ENCODE measurements at places on chromosomes 2 and 18.

DNA sequence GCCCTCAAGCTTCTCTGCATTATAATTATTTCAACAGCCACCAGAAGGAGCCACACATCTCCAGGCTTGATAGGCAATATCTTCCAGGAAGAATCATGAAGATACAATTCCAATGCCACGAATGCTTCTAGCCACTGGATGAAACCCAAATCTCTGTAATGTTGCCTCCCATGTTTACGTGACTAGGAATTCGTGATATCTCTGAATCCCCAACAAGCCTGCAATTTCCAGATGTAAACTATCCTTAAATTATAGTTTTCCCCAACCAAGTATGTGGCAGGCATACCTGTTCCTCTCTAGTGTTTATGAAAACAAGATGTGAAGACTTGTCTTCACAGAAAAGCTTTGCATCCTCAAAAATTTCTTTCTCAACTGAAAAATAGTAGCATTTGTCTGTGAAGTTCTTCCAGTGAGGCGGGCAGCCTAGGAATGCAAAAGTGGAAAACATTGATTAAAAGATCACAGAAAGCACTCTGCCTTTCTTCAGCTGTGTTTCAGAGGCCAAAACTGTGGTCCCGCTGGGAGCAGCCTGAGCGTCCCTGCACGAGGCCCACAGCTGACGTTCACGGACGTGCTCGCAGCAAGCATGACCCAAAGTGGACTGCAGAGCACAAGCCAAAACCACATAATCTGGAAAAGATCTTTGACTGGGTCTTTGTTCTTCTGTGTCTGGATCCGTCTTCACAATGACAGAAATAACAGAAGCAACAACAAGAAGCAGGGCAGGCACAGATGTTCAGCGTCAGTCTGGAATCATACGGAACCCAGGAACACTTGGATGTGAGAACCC lies 65.1 kb upstream of the THOC1 start:
- no peak for DNase-seq
- H3K27ac ChIP-seq, result peak overlapping the region; percentile 30
- H3K36me3 ChIP-seq, result peaks cover 14% of the 10 kb centered on the region
- peaks cover 5% of the 10 kb centered on the region for H3K4me1 ChIP-seq
- no peak overlapping the region for H3K4me3 ChIP-seq
- H3K27me3 ChIP-seq, result no peaks in the 10 kb centered on the region

DNA sequence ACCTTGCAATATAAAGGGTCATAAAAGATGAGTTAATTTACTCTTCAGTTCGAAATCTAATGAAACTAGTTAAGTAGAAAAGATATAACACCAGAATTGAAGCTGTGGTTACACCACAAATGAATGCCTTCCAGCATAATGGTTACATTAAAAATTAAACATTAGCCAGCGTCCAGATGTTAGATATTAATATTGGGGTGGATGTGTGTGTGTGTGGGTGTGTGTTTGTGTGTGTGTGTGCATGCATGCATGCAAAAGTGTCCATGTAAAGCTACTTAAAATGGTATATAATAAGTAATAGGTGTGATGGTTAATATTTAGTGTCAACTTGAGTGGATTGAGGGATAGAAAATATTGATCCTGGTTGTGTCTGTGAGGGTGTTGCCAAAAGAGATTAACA lies 170.4 kb upstream of the FN1 start:
- H3K4me3 ChIP-seq, result no peak overlapping the region
- H3K27ac ChIP-seq, result no peak overlapping the region
- no peaks in the 10 kb centered on the region for H3K36me3 ChIP-seq
- H3K27me3 ChIP-seq, result no peaks in the 10 kb centered on the region
- H3K4me1 ChIP-seq, result peaks cover 15% of the 10 kb centered on the region

DNA sequence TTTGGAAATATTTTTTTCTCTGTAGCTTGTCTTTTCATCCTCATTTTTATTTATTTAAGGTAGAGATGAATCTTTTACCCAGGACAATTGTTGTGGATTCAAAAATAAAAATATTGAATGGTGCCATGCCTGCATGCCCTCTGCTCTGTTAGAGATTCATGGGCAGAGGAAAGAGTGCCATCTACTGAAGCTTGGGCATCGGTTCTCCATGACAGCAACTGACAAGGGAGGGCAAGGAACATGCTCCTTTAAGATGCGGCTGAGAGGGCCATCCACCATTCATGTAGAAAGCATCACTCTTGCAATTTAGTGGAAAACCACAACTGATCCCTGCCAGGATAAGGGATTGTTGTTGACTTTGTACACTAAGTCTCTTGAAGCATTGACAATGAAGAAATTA lies 79.9 kb downstream of the PARD3B start:
- no peaks in the 10 kb centered on the region for H3K4me1 ChIP-seq
- peaks cover 5% of the 10 kb centered on the region for H3K36me3 ChIP-seq
- H3K4me3 ChIP-seq, result no peak overlapping the region
- no peak for DNase-seq

DNA sequence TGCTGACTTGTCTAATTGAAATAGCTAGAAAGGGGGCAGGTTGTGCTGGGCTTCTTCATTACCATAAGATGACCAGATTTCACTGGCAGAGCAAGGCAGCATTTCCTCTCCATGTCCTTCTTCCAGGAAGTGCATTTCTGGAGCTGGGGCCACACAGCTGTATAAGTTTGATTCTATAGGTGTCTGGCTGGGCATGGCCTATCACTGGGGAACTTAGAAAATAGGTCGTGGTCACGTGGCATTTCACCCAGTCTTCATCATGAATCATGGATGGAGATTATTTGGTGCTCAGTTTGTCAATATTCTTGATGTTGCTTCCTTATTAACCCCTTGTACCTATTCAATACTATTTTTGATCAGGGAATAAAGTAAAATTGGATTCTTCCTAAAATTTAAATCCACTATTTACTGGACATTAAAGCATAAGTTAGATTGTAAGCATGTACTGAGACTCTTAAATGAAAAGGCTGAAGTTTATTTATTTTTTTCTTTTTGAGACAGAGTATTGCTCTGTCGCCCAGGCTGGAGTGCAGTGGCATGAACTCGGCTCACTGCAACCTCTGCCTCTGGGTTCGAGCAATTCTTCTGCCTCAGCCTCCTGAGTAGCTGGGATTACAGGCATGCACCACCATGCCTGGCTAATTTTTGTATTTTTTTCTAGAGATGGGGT lies 49.5 kb upstream of the TMEM87B start:
- H3K4me3 ChIP-seq, result no peak overlapping the region
- no peak for DNase-seq

DNA sequence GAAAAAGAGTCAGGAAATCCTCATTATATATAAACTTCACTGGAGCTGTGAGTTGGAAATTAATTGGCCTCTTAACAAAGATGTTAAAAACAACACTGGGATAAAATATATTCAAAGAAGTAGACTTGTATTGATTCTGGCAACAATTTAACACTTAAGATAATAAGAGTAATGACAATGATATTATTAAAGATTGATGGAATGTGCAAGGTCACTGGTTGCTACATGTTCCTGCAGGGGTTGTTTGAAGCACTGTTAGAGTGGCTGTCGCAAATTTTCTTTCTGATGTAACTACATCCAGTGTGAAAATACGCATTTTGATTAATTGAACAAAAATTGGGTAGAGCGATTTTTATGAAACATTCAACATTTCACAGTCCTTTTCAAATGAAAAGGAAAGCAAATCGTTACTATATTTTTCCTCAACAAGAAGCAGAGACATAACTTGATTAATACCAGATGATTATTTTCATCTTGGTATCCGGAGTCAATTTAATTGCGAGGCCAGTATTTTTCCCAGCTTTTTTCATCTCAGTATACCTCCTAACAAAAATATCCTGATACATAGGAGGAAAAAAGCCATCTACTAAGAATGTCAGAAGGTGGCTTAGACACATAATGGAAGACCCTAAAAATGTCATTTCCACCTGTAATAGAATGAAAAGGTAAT lies 6.1 kb downstream of the PTGR3 start:
- DNase-seq, result no peak
- peaks cover 40% of the 10 kb centered on the region for H3K27me3 ChIP-seq
- H3K4me1 ChIP-seq, result peaks cover 74% of the 10 kb centered on the region
- peaks cover 44% of the 10 kb centered on the region for H3K36me3 ChIP-seq
- peak overlapping the region; percentile 88 for H3K4me3 ChIP-seq
- H3K27ac ChIP-seq, result peak overlapping the region; percentile 46

- DNase-seq, result no peak
- no peak overlapping the region for H3K4me3 ChIP-seq
- H3K27me3 ChIP-seq, result no peaks in the 10 kb centered on the region
- H3K36me3 ChIP-seq, result no peaks in the 10 kb centered on the region
These were observed 263.2 kb downstream of the TGIF1 start for GRCh38 chr18:3713166-3713565.

DNA sequence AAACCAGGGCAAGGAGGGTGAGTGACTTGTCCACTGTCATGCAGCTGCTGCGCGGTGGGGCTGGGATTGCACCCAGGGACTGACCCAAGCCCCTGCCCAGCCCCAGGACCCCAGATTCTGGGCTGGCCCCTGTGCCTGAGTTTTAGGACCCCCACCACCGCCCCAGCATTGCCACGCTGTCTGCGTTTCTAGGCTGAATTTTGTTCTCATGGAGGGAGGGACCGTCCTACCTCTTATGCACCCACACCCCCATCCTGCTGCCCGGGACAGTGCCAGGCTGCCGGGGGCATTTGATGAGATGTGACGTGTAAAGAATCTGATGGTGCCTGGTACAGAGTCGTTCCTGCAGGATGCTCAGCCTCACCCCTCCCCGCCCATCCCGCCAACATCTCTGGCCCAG lies 111.0 kb upstream of the ODC1 start:
- no peaks in the 10 kb centered on the region for H3K27me3 ChIP-seq
- peaks cover 7% of the 10 kb centered on the region for H3K4me1 ChIP-seq
- peaks cover 9% of the 10 kb centered on the region for H3K36me3 ChIP-seq
- H3K4me3 ChIP-seq, result no peak overlapping the region

DNA sequence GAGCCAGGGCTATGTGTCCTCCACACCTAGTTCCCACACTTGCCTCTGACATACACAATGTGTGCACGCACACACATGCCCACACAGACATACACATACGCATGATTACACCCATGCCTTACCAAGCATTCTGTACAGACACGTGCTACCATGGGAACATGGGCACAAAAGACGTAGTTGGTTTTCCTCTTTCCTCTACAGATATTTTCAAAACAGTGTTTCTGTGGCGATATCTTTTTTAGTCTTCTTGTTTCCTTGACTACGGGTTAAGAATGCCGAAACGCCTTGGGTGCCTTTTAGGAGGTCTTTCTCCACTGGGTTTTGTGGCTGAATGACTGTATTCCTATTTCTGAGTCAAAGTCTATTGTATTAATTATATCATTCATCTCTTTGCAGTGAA lies 75.5 kb upstream of the SPTBN1 start:
- H3K4me3 ChIP-seq, result peak overlapping the region; percentile 42
- no peaks in the 10 kb centered on the region for H3K27me3 ChIP-seq
- DNase-seq, result no peak
- peaks cover 22% of the 10 kb centered on the region for H3K4me1 ChIP-seq
- no peaks in the 10 kb centered on the region for H3K36me3 ChIP-seq
- no peak overlapping the region for H3K27ac ChIP-seq

DNA sequence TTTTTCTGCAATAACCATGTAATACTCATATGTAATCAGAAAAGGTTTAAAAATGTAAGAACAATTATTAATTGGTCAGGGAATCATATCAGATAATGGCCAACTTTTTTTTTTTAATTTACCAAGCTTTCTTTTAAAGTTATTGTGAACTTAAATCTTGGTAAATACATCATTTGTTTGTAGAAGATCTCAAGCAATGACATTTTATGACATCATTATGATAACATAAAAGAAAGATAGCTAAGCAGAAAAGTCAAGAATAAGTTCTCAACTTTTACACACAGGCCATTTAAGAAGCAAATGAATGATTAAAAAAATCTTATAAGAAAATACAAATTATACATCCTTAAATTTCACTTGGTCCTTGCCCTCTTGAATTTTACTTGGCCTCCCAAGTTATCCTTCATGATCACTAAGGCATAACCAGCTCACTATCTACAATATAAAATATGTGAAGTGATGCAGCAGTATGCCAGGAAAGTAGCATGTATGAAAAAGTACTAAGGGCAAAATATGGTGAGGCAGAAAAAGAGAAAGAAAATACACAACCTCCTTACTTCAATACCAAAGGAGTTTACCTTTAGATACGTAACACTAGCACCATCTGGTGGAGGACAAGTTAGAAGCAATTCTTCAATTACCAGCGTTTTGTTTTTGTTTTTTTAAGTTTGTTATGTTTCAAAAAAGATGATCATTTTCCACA lies 116.6 kb downstream of the SRBD1 start:
- H3K36me3 ChIP-seq, result no peaks in the 10 kb centered on the region
- no peak for DNase-seq
- no peaks in the 10 kb centered on the region for H3K27me3 ChIP-seq
- no peak overlapping the region for H3K4me3 ChIP-seq
- H3K4me1 ChIP-seq, result peaks cover 6% of the 10 kb centered on the region

GRCh38 chr18:40874233-40874632 lies 1080.8 kb upstream of the PIK3C3 start:
- no peak overlapping the region for H3K27ac ChIP-seq
- peaks cover 9% of the 10 kb centered on the region for H3K4me1 ChIP-seq
- H3K27me3 ChIP-seq, result no peaks in the 10 kb centered on the region

Measured in type B pancreatic cell (in vitro differentiated cells).